ENCODE measurements at places on chromosomes 11 and 22.

DNA sequence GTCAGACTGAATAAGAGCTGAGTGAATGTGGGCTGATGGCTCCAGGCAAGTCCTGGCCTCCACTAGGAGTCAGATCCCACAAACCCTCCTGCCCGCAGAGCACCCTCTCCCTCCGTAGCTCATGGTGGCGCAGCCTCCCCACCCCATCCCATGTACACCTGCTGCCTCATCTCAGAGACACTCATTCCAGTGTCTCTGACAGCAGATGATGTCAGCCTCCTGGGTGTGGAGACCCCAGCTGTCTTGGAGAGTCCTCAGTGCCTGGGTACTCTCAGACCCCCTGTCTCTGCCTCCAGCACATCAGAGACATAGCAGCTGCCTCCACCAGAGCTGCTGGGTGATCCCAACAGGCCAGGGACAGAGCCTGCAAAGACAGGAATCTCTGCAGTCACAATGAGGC, 9.5 kb downstream of the IGLL5 start:
- no peak for DNase-seq

DNA sequence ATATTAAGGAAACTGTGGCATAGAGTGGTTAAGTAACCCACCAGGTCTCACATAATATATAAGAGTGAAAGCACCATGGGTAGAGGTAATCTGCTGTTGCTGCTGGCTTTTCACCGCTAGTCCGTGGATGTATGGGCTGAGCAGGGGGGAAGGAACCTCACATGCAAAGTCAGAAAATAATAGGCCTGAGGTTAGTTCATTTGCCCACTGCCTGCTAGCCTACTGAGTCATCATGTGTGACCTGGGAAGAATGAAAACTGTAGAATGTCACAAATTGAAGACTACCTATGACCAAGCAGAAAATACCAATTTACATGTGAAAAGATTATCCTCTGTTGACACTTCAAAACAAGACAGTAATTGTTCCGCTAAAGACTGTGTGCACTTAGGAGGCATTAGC, 560.1 kb upstream of the FAT3 start:
- DNase-seq, result no peak

DNA sequence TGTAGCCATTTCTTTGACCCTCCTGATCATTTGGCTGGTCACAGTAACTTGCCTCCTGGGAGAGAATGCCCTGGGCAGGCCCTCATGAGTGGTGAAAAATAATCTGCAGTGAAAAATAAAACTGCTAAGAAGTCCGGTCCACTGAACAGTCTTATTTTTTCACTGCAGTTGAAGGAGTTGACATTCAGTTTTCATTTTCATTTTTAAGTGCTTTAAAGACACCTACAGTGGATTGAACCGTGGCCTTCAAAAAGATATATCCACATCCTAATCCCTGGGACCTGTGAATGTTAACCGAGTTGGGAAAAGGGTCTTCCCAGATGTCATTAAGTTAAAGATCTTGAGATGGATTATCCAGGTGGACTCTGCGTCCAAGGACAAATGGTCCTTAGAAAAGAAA, 153.6 kb upstream of the GRK3 start:
- DNase-seq, result no peak

GRCh38 chr11:84316866-84317555, 1030.8 kb upstream of the CCDC90B start:
- DNase-seq, result peak; percentile 6

- DNase-seq, result no peak
Measured at GRCh38 chr11:121389651-121390050, 62.5 kb upstream of the SORL1 start.

GRCh38 chr11:104531894-104532293, 366.4 kb downstream of the CASP12 start:
- DNase-seq, result no peak

DNA sequence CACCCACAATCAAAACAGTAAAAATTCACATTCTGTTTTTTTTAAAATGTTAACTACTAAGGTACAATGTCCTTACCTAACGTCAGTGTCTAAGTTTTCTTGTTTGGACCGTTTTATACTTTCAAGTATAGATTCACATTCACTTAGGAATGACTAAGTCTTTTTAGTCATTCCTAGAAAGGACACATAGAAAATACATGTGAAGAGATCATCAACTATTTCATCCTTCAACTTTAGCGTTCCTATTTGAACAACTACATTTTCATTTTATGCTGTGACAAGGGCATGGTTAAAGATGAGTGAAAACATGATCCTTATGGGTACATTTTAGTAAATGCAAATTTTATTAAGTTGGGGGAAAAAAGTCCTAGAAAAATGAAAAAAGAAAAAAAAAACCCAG, 62.8 kb downstream of the DDX10 start:
- DNase-seq, result no peak

DNA sequence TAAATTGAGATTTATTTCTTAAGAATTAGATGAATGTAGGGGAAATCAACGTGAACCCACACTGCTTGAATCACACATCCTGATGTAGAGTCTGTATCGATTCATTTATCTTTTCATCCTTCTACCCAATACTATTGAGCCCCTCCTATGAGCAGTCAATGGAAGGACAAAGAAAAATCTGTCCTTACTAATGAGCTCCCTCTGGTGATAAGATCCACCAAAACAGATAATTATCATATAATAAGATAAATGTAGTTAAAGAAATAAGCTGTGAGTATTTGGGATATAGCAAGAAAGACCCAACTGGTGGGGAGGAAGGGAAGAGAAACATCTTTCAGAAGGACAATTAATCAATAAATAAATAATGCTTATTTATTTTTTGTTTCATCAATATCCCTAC, 385.1 kb upstream of the CCDC90B start:
- no peak for DNase-seq

DNA sequence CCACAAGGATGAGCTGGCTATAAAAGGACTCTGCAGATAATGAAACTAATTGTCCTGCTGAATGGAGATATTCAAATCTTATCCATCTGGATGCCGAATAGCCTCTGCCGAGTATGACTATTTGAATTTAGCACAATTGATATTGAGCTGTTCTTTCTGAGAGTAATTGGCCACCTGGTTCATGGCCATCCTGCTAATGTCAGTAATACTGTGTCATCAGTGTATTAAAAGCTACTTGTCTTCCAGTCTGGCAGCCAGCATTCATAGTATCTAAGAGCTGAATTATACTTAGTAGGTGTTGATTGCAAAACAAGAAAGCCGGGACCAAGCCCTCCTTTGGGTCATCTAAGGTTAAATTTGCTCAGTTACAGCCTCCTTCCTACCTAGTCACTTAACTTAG, 310.7 kb upstream of the NCAM1 start:
- no peak for DNase-seq

GRCh38 chr11:60921777-60922335, 2.4 kb upstream of the TMEM132A start:
- no peak for DNase-seq

DNA sequence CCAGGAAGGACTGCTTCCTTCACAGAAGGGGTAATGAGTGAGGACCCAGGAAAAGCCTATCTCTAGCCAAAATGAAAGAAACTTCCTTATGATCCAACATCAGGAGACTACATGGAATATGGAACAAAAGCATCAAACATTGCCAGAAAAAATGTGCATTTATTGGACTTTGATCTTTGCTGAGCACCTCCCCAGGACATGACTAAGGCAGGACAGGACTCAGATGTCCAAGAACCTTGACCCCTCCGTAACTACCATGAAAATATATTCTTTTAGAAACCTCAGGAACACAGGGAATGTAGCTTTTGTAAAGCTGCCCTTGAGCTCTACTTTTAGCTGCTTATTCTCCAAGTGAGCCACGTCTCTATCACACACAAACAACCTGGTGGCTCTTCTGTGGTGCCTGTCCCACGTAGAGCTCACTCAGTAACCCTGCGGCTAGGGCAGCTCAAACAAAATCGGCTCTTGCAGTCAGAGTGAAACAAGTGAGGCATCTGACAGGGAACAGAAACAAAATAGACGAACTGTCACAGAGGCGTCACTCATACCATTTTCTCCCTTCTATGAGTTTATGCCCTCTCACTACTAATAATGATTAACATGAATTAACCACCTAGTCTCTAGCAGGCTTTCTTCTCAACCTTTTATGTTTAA, 471.5 kb upstream of the API5 start:
- DNase-seq, result no peak

- no peak for DNase-seq
Measured at GRCh38 chr11:109203176-109203575, 218.8 kb upstream of the C11orf87 start.

DNA sequence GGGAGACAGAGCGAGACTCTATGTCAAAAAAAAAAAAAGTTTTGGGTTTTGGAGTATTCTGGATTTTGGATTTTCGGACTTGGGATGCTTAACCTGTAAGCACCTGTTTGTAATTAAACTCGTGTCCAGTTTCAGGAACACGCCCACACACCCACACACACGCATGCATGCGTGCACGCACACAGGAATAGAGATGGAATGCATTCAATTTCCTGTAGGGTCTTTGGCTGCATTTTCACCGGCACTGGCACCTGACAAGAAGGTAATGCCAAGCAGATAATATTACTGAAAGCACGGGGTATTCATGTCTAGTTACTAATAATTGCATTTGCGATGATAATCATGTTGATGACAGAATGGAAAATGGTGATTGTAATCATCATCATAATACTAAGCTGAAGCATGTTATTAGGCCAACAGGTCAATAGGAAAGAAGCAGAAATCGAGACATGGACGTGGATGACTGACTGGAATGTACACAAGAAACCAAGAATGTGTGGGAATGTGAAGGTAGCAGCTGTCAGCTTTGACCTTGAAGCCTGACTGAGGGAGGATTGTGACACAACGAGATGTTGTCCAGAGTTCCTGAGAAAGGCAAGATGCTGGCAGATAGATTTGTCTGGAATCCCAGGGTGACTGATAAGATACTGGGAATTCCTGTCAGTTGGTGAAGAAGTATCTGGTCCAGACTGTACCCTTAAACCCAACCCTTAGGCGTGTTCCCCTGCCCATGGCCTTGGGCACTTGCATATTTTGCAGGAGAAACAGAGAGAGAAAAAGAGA, 108.6 kb downstream of the SYN3 start:
- DNase-seq, result no peak

DNA sequence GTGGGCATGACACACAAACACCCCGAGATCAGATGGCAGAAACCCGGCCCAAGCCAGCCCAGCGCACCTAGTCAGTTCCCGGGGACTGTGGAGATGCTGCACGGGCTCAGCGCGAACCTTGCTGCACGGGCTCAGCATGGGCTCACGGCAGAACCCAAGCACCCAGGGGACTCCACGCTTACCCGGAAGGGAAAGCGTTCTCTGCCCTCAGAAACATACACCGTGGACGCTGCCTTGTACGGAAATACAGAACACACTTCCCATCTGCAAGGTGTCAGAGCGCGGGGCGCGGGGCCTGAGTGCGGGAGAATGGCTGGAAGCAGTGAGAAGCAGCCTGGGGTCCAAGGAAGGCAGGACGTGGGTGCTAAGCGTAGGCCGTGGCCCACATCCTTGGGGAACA, 319.9 kb downstream of the NTM start:
- DNase-seq, result no peak

- DNase-seq, result no peak
Measured at GRCh38 chr22:39299829-39300178, 19.6 kb downstream of the RPL3 start.

- DNase-seq, result no peak
Measured at GRCh38 chr22:26065847-26066246, 103.4 kb upstream of the SEZ6L start.

DNA sequence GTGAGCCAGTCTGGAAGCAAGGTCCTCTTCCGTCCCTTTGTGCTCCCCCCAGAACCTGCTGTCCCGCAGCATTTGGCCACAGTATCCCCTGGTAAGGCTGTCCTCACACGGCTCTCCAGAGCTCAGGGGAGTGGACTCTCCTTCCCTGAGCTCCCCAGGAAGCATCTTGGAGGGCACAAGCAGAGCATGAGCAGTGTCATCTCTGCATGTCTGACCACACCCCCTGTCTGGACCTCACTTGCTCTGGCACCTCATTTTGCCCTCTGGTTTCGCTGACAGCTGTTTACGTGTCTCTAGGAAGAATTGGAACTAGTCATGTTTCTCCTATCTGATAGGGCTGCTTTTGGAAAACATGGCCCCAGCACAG, 15.5 kb downstream of the DCPS start:
- DNase-seq, result no peak

GRCh38 chr11:80297858-80298632, 857.2 kb upstream of the TENM4 start:
- peak; percentile 18 for DNase-seq

- peak; percentile 93 for DNase-seq
Measured at GRCh38 chr11:128039140-128040021, 548.0 kb downstream of the ETS1 start.

- no peak for DNase-seq
Measured at GRCh38 chr11:10526974-10527918, 13.7 kb downstream of the RNF141 start.

DNA sequence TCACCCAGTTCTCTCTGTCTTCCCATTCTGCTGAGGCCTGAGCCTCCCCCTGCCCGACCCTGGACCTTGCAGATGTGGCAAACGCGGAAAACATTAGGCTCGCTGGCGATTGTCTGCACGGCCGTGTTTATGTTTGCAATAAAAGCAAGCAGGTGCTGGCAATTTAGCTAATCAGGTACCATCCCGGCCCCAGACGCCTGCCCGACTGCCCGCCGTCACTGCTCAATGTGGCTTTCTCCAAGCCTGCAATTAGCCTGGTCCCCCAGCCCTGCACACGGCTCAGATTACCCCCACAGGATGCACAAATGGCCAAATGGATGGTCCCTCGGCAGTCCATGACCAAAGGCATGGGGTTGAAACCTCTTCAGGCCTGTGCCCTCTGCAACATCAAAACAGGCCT, 259.7 kb downstream of the MN1 start:
- DNase-seq, result no peak

DNA sequence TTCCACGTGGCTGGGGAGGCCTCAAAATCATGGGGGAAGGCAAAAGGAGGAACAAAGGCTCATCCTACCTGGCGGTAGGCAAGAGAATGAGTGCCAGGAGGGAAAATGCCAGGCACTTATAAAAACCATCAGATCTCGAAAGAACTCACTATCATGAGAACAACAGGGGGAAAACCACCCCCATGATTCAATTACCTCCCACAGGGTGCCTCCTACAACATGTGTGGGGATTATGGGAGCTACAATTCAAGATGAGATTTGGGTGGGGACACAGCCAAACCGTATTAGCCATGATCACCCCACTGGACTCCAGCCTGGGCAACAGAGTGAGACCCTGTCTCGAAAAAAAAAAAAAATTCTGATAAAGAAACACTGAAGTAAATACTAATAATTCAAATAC, 87.1 kb downstream of the FCHSD2 start:
- no peak for DNase-seq

- DNase-seq, result no peak
Measured at GRCh38 chr11:110121204-110121603, 28.0 kb downstream of the ZC3H12C start.
